ENCODE measurements at places on chromosomes 12 and 14.

DNA sequence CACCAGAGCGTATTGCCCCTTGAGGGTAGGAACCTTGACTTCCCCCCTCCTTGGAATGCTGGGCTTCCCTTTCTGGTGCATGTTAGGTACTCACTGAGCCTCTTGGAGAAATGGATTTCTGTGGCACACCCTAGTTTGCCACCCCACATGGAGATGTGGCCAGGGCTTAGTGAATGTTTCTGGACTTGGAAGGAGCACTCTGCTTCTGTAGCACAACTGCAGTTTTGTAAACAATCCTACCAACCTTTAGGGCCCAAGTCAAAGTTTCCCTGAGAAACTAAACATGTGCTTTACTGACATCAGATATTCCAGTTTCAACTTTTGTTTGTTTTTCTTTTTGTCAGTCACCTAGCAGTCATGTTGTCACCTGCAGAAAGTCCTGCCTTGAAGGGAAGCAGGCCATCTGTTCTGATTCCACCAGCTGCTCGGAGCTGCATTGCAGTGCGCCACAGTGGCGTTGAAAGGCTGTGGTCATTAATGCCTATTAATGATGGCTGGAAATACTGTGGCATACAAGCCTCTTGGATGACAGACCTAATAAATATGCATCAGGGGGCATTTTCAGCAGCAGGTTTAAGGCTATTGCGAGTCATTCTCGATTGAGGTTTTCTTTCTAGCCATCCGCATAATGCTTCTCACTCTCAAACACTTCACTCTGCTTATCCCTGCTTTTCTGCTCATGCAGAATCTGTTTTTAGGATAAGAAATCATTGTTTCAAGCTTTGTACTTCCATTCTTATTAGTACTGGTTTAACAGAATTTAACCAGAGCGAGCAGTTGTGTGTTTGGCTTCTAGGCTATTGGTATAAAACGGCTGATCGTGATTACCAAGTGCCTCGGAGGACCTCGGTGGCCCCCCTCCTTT, 7.8 kb downstream of the PELI2 start:
- DNase-seq: no peak

GRCh38 chr12:46521145-46521544, 148.6 kb upstream of the SLC38A2 start:
- DNase-seq: no peak

- no peak for DNase-seq
These were observed 400 bp upstream of the NDUFA12 start for GRCh38 chr12:95003921-95004272.

DNA sequence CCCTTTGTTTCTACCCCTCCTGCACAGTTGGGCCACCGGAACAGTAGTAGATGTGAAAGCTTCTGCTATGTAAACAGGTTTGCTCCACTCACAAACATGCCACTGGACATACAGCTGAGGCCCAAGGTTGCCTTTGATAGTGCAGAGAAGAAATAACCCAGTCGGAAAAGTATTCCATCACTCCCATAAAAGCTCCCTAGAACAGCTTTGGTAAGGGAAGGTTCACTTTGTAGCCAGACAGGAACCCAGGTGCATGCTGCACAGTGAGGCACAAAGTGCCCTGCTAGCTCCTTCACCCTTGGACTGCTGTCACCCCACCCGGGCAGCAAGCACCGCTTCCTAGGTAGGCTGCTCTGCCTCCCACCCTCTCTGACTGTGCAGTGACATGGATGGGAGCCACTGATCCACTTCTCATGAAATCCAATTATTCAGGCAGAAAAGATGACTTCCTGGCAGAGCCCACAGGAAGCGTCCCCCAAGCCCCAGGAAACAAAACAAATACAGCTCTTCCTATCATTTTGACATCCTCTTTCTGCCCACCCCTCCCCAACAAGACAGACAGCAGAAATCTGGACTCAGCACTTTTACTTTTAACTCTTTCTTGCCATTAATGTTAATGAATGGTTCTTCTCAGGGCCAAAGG, 100.2 kb downstream of the SRGAP1 start:
- no peak for DNase-seq

DNA sequence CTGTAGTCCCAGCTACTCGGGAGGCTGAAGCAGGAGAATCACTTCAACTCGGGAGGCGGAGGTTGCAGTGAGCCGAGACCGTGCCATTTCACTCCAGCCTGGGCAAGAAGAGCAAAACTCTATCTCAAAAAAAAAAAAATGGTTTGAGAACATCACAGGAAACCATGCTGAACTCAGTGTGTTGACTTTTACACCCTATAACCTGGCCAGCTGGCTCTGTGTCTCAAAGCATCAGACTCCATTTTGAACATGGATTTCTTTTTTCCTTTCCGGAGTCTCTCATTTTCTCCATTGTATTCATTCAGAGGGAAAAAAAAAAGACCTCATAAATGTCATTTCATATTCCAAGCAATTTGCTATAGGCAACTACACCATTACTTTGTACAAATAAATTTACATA, 63.2 kb upstream of the FOXN3 start:
- DNase-seq: no peak

- peak; percentile 77 for DNase-seq
These were observed 65.0 kb downstream of the SETD3 start for GRCh38 chr14:99415496-99416281.

DNA sequence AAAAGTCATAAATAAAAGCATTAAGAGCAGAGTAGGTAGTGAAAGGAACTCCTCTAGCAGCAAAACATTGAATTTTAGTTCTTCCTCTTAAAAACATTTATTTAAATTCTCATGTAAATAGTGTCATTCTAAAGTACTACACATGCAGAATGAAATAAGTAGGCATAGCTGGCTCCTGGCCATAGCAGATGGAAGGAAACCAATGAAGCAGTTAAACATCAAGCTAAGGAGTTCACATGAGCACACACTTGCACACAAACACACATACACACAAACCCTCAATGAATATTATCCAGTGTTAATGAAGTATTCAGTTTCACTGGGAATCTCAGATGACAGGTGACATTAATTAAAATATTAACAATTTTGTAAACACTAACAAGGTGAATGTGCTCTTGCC, 69.3 kb downstream of the SLC35F4 start:
- DNase-seq: no peak

GRCh38 chr12:62604871-62605270, 138.2 kb downstream of the MON2 start:
- DNase-seq: peak; percentile 22

DNA sequence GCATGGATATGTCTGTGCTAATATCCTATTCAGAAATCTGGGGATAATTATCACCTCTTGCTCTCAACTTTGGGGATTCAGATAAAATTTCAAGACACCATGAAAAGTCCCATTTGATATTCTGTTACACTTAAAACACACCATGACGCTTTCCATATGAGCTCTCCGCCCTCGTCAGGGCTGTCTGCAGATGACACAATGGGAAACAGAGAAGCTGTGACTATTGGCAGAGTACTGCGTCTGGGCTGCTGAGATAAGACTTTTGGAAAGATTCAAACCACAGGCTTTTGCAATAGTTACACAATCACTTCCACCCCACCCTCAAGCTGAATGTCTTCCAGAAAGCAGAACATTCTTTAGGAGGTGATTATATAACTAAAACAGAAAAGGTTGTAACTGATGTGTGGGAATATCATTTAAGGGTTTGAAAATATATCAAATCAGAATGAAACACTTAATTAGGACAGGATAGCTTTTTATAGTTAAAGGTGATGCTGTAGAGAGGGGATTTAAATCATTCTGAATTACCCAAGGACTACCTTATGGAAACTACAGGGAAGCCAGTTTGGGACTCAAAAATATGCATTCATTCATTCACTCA, 75.3 kb upstream of the TMPO start:
- no peak for DNase-seq

- no peak for DNase-seq
These were observed 224.2 kb upstream of the PWP1 start for GRCh38 chr12:107461222-107461975.

DNA sequence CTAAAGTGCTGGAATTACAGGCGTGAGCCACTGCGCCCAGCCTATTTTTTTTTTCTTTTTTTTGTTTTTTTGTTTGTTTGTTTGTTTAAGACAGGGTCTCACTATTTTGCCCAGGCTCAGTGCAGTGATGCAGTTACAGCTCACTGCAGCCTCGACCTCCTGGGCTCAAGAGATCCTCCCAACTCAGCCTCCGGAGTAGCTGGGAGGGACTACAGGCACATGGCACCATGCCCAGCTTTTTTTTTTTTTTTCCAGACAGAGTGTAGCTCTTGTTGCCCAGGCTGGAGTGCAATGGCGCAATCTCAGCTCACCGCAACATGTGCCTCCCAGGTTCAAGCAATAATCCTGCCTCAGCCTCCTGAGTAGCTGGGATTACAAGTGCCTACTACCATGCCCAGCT, 5.8 kb upstream of the ITFG2 start:
- no peak for DNase-seq

DNA sequence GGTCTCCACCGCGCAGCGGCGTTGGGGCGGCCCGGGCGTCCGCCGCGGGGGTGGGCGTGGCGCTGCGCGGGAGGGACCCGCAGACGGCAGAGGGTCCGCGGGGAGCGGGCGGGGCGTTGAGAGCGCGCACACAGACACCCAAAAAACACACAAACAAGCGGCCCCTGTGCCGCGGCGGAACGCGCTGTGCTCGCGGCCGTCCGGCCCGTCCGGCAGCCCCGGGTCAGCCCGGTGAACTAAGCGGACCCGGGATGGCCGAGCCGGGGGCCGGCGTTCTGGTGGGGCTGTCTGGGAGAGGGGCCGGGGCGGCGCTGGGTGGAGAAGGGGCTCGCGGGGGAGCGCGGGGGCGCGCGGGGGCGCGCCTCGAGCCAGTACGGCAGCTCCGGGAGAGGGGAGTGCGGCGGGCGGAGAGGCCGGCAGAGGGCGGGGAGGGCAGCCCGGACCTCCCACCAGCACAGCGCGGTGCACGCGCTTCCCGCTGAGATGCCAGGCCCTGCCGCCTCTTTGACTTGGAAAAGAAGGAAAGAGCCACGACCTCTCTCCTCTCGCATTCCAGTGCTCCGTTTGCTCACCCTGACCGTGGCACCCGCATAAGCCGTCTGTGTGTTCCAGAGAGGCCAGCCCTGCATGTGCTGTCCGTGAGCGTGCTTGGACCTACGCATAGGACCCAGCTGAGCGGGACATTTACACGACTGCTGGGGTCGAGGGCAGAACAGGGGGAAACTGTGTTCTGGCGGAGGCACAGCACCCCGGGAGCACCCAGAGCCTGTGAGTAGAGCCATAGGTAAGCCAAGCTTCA, 10.3 kb downstream of the SLC6A12 start:
- no peak for DNase-seq

GRCh38 chr14:62301911-62302310, 539.7 kb downstream of the SNAPC1 start:
- no peak for DNase-seq

- DNase-seq: no peak
These were observed 214.1 kb upstream of the PLEKHG7 start for GRCh38 chr12:92488735-92489134.

DNA sequence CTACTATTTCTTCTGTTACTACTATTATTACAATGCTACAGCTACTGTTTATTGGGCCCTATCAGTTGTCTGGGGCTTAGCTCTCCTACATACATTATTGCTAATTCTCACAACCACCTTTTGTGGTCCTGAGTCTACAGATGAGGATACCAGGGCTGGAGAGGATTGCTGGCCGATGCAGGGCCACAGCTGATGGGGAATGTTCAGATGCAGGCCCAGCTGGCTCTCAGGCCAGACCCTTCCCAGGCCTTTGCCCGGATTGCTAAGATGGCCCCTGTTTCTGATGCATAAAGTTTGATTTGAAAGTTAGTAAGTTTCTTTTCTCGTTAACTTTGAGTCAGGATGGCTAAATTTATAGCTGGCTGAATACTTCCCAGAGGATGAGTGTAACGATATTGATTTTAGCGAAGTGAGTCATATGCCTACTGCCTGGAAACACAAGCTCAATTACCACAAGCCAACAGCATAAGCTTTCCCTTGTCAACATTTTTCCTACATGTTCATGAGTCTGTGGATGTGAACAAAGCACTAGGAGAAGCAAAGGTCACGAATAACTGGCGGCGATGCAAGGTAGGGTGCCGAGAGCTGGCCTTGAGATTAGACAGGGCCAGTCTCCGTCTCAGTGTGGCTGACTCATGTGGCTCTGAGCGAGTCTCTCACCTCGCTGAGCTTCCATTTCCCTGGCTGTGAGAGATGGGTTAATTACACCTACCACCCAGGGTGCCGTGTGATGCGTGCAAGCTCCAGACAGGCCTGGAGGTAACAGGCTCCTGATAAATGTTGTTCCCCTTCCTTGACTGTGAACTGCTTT, 111.0 kb downstream of the BEGAIN start:
- no peak for DNase-seq
